Activated naive CD4-positive, alpha-beta T cell (primary cell): ENCODE measurements at places on chromosomes 2 and 18.

DNA sequence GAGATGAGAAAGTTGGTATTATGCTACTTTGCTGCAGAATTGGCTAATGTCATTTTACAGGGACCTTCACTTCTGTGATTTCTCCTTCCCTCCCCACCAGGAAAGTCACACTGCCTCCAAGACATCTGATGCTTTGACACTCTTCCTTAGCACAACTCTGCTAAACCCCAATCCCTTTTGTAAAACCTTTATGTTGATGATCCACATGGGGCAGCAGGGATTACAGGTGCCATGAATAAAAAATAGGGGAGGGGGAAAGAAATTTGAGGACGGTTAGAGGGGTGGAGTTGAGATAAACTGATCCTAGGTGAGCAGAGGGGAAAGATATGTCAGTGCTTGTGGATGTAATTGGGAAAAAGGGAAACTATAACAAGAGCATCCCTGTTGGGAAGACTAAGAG is 26.4 kb downstream of the CCNT2 start:
- DNase-seq: no peak

- no peak for DNase-seq
Observed at GRCh38 chr18:36655930-36656329, 172.9 kb downstream of the TPGS2 start.

DNA sequence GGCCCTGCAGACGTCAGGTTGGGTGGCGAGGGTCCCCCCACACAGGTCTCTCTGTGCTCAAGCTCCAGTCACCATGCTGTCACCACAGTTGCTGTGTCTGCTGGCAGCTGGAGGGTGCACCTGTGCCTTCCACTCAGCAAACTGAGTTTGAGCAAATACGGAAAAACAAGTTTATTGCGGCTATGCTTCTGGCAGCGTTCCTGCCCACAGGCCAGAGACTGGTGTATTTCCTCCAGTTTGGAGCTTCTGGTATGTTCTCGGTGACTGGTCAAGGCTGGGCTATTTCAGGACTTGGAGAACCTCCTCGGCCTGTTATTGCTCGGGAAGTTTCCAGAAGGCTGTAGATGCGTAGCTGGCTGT is 132.6 kb downstream of the SEPTIN10 start:
- DNase-seq: no peak

DNA sequence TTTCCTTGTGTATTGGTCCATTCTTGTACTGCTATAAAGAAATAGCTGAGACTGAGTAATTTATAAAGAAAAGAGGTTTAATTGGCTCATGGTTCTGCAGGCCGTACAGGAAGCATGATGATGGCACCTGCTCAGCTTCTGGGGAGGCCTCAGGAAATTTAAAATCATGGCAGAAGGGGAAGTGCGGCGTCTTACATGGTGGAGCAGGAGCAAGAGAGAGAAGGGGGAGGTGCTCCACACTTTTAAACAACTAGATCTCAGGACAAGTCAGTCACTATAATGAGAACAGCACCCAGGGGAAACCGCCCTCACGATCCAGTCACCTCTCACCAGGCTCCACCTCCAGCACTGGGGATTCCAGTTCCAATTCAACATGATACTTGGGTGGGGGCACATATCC is 54.3 kb downstream of the MSH2 start:
- no peak for DNase-seq

- DNase-seq: no peak
Observed at GRCh38 chr2:37402636-37403035, 58.2 kb downstream of the QPCT start.

GRCh38 chr2:154527962-154528361 is 170.5 kb upstream of the KCNJ3 start:
- no peak for DNase-seq

DNA sequence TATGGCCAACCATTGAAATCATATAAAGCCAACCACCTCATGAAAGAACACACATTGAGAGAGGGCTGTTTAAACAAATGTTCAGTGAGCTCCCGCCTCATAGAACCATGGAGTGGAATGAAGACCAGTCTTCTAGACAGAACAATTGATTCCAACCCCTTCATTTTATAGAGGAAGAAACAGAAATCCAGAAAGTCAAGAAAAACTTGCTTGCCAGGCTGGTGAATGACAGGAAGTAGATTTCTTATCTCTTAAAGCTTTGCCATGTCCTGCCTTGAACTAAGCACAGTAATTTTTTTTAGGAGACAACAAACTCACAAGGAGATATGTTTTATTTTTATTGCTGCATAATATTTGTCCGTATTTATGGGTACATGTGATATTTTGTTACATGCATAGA is 16.5 kb upstream of the NRP2 start:
- DNase-seq: no peak

DNA sequence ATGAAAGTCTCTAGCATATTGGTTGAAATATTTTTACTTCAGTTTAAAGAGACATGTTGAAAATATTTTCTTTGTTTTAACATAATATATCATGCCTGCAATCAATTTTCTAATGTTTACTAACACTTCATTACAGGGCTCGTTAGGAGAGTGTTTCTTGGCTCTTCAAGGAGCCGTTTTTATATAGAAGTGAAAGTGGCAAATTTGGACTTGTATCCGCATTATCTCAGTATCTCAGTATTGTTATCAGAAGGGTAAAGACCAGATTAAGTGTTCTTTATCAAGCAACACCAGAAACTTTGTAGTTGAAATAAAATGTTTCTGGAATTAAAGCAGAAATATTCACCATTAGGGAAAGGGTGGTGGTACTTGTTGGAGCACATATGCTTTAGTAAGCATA is 97.8 kb downstream of the BABAM2 start:
- DNase-seq: no peak

- DNase-seq: no peak
Observed at GRCh38 chr2:34105006-34105767, 506.1 kb upstream of the FAM98A start.
